ENCODE measurements at places on chromosomes 6 and 20.

- DNase-seq = no peak
These were observed 1.4 kb downstream of the BACH2 start for GRCh38 chr6:90294989-90295853.

DNA sequence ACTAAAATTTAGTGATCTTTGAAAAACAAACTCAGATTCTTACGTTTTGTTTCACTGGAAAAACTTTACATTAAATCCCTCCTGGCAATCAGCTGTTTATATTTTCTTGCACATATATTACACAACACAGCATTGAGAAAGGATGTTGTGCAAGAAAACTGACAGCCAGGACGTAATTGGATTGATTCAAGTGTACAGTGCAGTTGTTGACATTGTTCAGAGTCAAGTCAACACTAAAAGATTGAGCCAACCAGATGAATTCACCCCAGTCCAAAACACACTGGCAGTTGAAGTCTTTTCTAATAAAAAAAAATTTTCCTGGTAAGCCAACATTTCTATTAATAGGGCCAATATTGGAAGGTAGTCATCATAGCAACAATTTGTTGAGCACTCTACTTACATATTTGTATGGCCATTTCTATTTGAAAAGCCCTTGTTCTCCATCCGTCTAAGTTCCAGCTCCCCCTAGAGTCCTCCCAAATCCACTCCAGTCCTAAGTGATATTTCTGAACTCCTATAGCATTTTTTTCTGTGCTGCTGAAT is 20.9 kb upstream of the VNN1 start:
- no peak for DNase-seq

DNA sequence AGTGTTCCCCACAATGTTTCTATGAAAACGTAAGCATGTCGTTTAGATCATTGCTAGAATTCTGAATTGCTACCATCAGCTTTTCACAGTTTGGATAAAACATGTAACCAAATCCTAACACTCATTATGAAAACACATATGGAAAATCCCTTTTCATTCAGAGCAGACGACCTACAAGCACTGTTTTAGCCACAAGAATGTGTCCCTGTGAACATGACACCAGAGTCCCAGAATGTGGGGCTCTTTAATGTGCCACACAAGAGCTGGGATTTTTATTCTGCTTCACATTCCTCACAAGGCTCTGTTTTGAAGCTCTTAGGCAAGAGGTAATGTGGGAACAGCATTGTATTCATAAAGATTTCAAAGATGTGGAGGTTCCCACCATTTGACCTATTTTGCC is 141.1 kb upstream of the CITED2 start:
- no peak for DNase-seq

- no peak for DNase-seq
These were observed 16.0 kb upstream of the PI16 start for GRCh38 chr6:36938536-36938935.

DNA sequence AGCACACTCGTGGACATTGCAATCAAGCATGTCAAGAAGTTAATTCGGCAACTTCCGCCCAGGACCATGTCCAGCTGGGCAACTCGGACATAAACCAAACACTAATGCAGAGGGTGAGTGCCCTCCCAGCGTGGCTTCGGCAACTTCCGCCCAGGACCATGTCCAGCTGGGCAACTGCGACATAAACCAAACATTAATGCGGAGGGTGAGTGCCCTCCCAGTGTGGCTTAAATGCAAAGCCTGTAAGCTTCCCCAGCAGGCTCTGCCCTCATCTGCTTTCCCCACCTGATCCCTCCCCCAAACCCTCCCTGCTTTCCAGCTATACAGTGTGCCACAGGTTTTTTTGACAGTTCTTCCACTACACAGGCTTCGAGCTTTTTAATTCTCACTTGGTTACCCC is 143.4 kb downstream of the PXDC1 start:
- no peak for DNase-seq

GRCh38 chr20:18197382-18198070 is 59.9 kb downstream of the KAT14 start:
- DNase-seq = no peak

DNA sequence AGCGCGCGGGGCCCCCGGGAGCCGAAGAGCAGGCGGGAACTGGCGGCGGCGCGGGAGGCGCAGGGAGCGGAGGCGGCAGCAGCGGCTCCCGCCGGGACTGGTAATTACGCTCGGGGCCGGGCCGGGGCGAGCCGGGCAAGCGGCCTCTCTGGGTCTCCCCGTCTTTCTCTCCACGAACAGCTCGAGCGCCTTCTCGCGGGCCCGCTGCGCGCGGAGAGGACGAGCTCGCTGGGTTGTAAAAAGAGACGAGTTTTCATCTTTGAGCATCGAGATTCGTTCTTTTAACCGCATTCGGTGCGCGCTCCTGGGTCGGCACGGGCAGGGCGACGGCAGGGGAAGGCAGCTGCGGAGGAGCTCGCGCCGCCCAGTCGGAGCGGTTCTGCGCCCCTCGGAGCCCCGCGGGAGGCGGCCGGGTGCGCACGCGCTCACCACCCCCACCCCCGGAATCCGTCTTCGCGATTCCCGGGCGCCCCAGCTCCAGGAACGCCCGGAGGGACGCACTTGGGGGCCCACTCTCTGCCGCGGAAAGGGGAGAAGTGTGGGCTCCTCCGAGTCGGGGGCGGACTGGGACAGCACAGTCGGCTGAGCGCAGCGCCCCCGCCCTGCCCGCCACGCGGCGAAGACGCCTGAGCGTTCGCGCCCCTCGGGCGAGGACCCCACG is 38.0 kb downstream of the YTHDF1 start:
- no peak for DNase-seq

DNA sequence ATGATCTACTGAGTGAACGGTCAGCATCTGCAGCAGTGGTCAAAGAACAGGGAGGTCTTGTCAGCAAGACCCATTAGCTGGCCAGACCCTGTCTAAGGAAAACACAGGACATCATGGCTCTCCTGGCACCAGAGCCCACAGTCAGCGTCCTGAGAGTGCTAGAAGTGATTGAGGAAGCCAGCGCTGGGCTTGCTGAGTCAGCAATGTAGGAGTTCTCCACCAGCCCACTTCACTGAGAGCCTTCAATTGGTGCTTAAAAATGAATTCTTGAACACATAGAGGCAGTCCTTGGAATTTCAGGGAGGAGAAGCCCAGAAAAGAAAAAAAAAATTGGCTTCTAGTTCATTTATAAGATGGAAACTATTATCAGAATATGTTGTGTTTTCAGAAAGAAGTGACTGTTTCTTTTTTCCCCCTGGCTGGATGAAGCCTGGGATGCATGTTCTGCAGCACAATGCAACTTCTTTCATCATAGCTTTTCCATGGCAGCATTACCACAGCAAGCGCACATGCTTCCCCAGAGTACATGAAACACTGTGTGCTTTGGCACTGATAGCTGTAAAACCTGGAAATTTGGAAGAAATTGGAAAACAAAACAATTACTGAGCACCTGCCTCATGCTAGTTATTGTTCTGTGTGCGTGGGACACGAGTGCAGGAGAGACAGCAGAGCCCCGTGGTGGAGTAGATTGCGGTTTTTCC is 899.9 kb downstream of the C6orf118 start:
- no peak for DNase-seq

DNA sequence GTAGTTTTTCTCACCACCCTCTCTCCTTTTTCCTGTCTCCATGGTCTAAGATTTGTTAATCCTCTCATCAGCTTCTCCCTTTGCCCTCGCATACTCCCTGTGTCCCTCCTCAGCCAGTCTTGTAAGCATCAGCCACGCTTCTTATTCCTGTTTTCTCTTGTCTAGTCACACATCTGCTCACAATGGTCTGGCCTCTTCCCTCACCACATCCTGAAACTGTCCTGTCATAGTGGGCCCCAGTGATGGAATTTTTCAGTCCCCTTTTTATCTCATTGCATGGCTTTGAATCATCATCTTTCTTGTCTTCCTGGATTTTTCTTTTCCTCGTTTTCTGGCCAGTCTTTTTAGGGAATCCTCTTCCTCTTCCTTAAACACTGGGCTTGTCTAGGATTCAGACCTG is 57.2 kb downstream of the GFRA4 start:
- no peak for DNase-seq

DNA sequence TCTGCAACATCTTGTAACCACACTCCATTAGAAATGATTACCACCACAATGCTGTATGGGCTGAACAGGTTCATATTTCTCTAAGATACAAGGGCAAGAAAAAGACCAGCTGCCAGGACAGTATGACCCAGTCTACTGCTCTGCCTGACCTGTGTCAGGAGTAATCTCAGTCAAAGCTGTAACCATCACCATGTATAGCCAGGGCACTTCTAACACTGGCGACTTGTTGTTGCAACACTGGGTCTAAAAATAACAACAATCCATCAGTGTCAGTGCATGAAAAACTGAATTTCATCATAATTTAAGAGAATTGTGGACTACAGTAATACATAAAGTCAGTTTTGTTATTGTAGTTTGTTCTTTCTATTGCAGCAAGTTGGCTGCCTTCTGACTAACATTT is 738.6 kb upstream of the ADGRB3 start:
- no peak for DNase-seq

DNA sequence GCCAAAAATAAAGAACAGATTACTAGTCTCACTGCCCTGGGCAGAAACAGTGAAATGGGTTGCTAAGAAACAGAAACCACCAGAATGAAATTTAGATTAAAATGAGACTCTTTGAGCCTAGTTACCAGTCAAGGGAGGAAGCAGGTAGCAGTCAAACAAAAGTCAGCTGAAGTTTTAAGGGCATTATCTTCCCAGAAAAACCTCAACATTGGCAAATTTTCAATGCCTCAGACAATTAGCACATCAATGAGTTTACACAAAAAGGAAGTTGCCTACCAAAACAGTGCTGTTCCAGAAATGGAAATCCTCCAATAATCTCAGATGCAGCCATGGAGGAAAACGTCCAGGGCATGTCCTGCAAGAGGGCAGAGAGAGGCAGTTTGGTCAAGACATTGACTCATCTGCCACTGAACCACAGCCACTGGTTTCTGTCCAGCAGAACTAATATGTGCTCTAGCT is 399.7 kb upstream of the ADGRB3 start:
- no peak for DNase-seq

GRCh38 chr20:1943275-1944002 is 48.2 kb downstream of the SIRPA start:
- DNase-seq = peak; percentile 77

DNA sequence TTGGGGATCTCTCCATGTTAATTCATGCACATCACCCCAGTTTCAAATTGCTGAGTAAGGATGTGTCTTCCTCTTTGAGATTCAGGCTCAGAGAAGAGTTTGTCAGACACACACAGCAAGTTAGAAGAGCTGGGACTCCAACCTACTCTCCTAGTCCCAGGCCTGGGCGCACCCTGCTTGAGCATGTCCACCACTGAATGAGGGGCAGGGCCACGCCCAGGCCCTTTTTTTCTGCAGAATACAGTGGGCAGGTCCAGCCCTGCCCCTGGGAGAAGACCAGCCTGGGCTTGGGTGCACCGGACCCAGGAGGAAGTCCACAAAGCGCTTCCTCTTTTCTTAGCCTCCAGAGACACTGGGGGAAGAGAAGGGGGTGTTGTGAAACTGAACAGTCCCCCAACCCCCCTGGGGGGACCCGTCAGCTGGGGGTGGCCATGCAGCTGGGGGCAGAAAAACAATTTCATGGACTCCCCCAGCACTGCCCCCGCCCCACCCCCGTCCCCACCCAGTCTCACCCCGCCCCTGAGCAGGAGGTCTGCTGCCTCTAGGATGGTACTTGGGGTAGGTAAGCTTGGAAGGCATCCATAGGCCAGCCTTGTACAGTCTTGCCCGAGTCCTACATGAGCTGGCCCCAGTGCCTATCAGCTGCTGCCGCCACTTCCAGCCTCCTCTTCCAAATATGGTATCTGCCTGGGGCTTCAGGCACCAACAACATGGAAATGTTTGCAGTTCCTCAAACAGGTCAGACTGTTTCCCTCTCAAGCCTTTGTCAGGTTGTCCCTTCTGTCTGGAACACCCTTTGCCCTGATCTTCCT is 11.7 kb upstream of the HCK start:
- DNase-seq = no peak

DNA sequence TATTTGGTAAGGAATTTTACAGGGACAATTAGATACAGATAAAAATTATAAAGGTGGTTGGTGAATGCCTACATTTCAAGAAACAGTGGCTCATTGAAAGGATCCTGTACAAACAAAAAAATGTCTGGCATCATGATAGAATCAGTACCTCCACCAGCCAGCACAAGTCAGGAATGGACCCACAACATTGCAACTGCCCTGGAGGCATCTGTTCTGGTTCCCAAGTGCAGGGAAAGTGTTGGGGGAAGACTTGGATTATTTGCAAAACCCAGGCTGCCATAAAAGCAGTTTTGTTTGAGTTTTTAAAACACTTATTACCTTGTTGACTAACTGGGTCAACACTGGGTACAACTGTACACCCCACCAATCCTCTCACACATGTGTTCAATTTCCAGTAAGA is 24.3 kb downstream of the ARHGAP40 start:
- no peak for DNase-seq

- no peak for DNase-seq
These were observed 4.0 kb downstream of the PKIG start for GRCh38 chr20:44586289-44586911.

GRCh38 chr6:165060720-165061119 is 248.7 kb downstream of the C6orf118 start:
- no peak for DNase-seq

GRCh38 chr20:48069596-48069995 is 284.3 kb upstream of the SULF2 start:
- DNase-seq = no peak

GRCh38 chr20:50695135-50695872 is 4.0 kb upstream of the RIPOR3 start:
- DNase-seq = no peak

GRCh38 chr20:48470141-48470540 is 357.7 kb downstream of the PREX1 start:
- DNase-seq = no peak

- peak; percentile 64 for DNase-seq
These were observed 93.3 kb downstream of the UTRN start for GRCh38 chr6:144378437-144378836.

DNA sequence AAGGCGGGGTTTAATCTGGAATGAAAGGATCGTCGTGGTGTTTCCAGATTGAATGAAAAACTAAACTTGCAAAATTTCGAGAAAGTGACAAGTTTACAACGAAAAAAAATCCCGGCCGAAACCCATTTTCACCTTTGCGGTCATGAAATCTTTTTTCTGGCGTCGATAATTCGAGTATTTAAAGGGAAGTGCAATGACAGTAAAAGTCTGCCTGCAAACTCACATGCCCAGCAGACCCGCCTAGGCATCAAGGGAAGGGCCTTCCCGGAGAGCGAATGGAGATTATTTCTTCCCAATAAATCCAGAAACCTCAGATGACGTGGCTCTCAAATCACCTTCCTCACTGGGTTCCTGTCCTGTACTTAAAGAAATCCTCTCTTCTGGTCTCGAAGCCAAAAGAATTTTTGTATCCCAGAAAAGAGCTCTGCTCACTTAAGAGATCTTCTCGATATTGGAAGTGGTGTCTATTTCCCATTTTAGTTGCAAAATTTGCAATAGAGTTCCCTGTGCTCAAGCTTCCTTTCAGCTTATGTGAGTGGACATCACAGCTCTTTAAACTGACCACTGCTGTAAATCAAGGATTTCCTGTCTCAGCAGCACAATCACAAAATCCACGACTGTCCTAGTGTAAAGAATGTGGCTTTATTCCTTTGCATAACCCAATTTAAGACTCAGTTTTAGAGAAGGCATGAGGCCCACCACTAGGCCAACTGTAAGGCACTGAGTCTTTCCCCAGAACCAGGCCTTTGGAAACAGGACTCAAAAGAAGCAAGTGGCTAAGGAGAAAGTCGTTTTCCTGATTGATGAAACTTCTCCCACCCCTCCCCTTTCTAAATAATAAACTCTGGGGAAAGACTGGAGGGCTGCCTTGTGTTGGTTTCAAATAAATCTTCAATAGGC is 3.9 kb downstream of the OLIG3 start:
- no peak for DNase-seq

All from small intestine (tissue), 16 donors.